ENCODE measurements at places on chromosomes 1 and 21.

DNA sequence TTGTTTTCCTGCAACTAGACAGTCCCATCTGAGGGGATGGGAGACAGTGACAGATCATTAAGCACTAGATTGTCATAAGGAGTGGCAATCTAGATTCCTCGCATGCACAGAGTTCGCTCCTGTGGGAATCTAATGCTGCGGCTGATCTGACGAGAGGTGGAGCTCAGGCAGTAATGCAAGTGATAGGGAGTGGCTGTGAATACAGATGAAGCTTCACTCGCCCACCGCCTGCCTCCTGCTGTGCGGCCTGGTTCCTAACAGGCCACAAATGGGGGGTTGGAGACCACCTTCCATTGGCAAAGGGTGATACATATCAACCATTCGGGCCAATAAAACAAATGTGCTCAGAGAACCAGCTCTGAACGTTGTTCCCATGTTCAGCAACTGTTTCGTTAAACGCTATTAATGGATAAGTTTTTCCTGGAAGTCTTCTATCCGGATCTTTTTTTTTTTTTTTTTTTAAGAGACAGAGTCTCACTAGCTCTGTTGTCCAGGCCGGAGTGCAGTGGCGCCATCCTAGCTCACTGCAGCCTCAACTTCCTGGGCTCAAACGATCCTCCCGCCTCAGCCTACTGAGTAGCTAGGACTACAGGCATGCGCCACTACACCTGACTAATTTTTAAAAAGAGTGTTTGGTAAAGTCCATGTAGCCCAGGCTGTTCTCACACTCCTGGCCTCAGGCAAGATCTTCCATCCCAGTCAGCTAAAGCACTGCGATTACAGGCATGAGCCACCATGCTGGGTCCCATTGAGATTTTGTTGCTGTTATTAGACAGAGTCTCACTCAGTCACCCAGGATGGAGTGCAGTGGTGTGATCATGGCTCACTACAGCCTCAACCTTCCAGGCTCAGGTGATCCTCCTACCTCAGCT is 8.7 kb upstream of the RSRP1 start:
- DNase-seq: no peak

DNA sequence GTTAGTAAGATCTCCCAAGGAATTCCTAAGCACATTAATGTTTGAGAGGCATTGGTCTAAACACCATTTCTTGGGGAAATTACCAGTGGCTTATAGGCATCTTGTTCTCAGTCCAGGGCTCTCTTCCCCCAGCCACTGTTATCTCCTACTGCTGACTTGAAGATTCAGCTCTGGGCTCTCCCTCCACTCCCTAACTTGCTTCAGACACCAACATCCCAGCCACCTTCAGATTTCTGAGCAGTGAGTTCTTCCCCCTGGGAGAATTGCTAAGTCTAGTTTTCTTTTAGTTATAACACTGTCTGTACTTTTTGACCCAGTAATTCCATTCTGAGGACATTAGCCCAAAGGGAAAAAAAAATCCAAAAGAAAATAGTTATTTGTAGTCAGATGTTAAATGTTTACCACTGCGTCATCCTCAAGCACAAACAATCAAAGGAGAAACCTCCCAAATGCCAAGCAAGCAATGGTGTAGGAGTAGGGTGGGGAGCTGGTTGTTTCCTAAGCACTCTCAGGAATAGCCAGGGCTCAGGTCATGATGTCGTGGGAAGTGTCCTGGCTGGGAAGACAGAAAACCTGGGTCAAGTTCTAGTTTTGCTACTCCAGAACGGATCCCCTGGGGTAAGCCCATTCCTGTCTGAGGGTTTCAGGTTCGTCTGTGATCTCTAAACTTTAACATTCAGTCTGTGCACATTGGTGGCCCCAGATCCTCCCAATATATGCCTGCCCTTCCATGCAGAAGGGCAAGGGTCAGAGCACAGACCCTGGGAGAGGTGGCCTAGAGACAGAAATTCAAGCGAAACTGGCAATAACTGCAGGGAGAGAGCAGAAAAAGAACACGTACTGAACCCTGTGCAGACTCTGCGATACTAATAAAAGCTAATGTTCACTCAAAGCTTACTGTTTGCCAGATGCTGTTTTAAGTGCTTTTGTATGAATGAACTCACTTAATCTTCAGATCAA is 191.1 kb upstream of the FGGY start:
- DNase-seq: no peak

- DNase-seq: no peak
Observed at GRCh38 chr1:92029241-92029922, 403 bp upstream of the EPHX4 start.

- DNase-seq: no peak
Observed at GRCh38 chr1:204968951-204969350, 74.1 kb upstream of the CNTN2 start.

- DNase-seq: no peak
Observed at GRCh38 chr1:209223791-209224190, 359.7 kb upstream of the CAMK1G start.

- DNase-seq: peak; percentile 80
Observed at GRCh38 chr1:231958448-231958847, 331.9 kb downstream of the DISC1 start.

GRCh38 chr1:180614730-180615129 is 17.1 kb upstream of the XPR1 start:
- DNase-seq: no peak

DNA sequence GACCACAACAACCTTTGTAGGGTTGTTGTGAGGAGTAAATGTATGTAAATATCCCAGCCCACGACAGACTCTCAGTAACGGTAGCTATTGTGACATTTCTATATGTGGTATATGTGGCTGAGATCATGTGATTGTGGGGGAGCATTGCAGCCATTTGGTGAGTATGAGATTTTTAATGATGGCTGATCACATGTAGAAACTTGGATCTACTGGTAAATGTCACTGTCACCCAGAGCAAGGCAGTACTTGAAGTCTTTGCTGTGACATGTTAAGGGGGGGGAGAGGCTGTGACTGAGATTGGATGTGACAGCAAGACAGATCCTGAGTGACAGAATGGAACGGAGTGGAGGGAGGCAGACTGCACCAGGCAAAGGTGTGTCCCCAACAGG is 23.9 kb upstream of the MEF2D start:
- DNase-seq: no peak

- peak; percentile 7 for DNase-seq
Observed at GRCh38 chr1:53377438-53377841, 49.6 kb upstream of the LRP8 start.

- no peak for DNase-seq
Observed at GRCh38 chr1:218811497-218811896, 362.2 kb upstream of the LYPLAL1 start.

GRCh38 chr1:29520571-29521437 is 284.5 kb downstream of the PTPRU start:
- no peak for DNase-seq

GRCh38 chr1:59218521-59219236 is 78.2 kb upstream of the FGGY start:
- DNase-seq: no peak

- no peak for DNase-seq
Observed at GRCh38 chr1:53548031-53548491, 88.9 kb downstream of the DMRTB1 start.

GRCh38 chr1:196193896-196194559 is 414.2 kb downstream of the KCNT2 start:
- DNase-seq: no peak

DNA sequence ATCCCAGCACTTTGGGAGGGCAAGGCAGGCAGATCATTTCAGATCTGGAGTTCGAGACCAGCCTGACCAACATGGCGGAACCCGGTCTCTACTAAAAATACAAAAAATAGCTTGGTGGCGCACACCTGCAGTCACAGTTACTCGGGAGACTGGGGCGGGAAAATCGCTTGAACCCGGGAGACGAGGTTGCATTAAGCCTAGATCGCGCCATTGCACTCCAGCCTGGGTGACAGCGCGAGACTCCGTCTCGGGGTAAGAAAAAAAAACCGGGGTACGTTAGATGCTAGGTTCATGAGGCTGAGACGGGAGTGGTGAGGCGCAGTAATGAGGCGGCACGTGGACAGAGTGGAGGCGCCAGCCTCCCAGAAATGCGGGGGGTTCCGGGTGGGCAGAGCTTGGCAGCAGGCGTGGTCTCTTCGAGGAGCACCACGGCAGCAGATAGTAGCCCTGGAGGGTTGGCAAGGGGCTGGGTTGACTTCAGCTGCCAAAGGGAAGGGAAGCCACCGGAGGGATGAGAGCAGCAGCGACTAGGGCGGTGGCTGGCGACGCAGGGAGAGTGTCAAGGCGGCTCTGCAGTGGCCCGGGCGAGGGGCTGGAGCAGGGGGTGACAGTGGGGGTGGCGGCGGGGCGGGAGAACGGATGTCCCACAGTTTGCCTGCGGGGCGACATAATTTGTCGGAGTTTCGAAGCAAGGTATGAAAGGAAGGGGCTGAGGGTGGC is 832 bp downstream of the MRPL20 start:
- DNase-seq: no peak

DNA sequence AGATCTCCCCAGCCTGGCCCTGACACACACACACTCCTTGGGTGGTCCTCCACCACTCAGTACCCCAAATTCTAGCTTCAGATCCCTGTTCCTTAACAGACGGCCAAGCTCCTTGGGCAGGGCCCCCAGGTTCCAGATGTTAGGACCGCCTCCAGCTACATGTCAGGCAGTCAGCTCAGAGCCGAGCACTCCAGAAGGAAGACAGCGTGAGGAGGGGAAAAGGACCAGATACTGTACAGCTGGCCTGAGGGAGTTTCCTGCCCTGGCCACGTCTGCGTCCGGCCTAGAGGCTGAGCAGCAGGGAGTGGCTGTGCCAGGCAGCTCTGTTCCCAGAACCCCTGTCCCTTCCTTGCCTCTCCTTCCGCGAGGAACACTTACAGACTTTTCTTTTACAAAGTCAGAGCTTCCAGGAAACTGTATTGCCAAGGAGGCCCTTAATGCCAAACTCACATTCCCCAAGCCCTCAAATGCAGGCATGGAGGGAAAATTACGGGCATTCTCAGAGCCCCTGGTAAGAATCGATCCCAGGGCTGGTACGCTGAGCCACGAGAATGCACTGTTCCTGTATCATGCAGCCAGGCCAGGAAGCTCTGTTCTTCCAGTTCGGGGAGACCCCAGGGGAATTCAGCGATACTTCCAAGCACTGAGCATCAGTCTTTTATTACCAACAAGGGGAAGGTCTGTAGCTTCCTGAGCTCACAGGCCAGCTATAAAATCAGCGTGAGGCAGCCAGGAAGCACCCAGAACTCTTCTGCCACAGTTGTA is 45.2 kb upstream of the CNTN2 start:
- DNase-seq: no peak

DNA sequence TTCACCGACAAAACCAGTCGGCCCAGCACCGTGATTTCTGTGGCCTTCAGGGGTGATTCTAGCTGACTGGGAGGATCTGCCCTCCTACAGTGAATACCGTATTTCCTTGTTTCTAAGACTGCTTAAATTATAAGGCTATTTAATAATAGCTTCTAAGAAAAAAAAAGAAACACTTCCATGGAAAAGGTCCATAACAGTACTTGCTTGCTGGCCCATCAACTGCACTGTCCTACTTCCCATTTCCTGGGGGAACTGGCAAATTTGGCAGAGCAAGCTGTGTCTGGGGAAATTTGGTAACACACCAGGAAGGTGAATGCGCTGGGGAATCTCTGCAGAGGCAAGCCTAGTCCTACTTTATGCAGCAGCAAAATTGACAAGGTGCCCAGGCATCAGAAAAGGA is 214.0 kb downstream of the ZNF326 start:
- DNase-seq: no peak

DNA sequence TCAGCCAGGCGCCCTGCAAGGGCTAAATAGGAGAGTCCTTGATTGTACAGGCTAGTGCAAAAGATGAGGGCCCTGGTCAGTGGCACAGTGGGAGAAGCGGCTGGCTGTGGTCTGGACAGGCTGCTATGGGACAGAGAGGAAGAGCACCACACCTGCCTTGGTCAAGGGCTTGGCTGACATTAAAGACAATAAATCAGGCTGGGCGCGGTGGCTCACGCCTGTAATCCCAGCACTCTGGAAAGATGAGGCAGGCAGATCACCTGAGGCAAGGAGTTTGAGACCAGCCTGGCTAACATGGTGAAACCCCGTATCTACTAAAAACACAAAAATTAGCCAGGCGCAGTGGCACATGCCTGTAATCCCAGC is 62.9 kb downstream of the NID1 start:
- no peak for DNase-seq

DNA sequence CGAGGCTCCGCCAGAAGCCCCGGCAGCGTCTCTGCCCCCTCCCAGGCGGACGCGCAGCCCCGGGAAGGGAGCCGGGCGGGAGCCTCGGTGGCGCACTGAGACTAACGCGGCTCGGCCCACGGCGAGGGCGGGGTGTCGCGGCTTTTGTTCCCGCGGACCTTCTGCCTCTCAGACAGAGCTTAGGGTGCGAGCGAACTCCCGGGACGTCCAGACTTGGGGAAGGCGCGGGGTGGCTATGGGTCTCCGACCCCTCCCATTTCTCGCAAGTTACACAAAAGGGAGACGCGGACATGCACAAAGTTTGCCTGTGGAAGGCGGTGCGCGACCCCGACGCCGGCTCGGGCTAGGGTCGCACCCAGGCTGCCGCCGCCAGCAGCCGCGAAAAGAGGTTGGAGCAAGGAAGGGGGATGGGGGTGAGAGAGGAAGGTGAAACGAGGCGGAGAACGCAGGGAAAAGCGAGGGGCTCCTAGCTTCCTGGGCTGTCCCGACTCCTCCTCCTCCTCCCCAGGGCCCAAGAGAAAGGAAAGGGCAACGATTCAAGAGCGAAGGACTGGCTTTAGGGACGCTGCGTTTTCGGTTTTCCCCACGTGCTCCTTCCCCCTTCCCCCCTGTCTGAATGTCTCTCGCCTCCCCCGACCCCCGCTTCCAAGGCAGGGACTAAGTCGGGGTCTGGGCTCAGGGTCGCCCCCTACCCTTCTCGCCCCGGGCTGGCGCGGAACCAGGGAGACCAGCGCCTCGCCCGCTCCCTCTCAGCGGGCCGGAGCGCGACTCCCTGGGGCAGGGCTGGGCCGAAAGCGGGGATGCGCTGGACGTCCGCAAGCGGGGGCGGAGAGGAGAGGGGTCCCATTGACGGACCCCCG is 729 bp downstream of the APP start:
- peak; percentile 80 for DNase-seq

DNA sequence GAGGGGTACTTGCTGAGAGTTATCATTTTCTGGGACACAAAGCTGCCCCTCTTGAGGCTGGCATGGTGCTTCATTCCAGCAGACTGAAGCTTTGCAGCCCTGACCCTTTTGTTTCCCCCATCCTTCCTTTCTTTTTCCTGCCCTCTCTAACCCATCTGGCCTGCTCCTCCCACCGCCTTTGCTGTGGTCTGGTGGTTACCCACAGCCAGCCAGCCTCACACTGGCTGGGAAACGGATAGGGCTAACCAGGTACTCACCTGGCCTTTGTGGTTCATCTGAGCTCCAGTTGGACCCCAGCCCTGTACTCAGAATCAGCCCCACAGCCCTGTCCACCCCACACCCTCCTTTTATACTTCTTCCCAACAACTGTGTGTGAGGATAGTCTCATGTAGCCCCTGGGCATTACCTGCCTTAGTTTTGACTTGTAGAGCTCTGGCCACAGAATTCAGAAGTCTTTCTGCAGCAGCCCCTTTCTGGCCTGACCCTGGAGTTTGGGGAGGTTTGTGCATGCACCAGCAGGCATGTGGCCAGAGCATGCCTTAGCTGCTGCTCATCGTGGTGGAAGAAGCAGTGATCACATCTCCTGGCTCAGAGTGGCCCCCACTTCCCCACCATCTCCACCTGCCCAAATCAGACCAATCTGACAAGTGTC is 138.0 kb downstream of the TRABD2B start:
- DNase-seq: no peak

GRCh38 chr1:104459886-104460285 is 710.2 kb downstream of the AMY1C start:
- DNase-seq: no peak
